ENCODE measurements at places on chromosomes 13 and 19.

DNA sequence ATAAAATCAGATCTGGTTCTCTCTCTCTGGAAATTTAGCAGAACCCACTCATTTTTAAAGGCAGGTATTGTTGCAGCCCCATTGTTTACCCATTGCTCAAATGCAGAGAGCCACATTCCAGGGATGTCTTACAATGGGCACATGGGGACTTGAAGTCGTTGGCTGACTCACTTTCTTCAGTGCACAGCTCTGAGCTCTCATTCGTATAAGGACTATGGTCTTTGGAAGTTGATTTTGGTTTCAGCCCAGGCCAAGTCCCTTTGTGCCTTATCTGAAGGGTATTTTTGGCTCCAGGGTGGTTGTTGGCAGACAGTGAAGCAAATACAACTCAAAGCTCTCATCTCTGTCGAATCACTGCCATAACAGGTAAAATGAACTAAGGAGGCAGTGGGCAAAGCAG, 47.3 kb upstream of the CLDN10 start:
- no peak for DNase-seq

DNA sequence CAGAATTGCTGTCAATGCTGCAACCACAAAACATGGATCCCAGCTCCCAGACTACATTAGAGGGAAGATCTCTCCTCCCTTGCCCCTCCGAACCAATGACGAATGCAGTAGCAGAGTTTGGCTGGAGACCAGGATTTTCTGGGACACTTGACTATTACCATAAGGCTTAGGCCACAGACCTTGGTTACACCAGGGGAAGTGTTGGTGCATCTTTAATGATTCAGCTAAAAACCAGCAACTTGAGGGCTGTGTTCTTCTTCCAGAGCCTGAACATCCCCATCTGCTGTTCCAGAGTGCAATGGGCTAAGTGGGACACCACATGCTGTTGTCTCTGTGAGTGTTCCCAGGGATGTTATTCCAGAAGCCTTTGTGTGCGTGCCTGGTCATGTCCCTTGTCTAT, 528.2 kb downstream of the LMO7 start:
- no peak for DNase-seq

- DNase-seq: no peak
These were observed 40.3 kb upstream of the ARHGEF7 start for GRCh38 chr13:111074826-111075225.

- no peak for DNase-seq
These were observed 3.2 kb downstream of the KRI1 start for GRCh38 chr19:10562609-10563008.

GRCh38 chr13:59710996-59711701, 452.6 kb downstream of the DIAPH3 start:
- DNase-seq: no peak

DNA sequence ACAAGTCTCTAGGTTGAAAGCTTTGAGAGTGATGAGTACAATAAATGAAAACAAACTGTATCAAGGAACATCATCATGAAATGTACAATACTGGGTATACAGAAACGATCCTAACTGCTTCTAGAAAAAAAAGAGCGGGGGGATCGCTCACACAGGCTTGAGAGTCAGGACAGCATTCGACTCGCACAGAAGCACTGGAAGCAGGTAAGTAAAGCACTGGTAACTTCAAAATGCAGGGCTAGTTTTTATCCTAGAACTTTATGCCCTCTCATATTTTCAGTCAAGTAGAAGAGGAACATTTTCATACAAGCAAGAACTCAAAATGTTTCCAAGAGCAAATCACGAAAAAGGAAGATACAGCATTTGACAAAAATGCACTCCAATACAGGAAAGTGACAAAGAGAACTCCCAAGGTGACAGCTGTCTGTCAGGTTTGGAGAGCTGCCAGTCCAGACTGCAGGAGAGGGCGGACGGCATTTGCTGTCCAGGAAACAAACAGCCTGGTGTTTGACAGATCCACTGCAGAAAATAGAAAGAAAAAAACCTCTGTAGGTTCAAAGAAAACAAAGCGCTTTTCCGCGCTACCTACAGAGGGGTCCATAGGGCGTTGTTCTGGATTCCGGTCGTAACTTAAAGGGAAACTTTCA, 58.2 kb upstream of the XPO4 start:
- DNase-seq: no peak

DNA sequence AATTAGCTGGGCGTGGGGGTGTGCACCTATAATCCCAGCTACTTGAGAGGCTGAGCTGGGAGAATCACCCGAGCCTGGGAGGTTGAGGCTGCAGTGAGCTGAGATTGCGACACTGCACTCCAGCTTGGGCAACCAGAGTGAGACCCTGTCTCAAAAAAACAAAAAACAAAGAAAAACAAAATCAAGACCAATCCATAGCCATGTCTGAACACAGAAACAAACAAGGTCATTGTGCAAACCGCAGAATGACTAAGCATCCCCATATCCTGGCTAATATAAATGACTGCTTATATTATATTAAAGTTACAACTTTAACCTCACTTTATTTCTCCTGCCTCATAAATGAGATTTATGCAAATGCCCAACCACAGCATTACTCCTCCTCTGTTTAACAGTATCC, 2.3 kb upstream of the LYPD3 start:
- peak; percentile 37 for DNase-seq

- no peak for DNase-seq
These were observed 97.7 kb downstream of the ANKRD10 start for GRCh38 chr13:110817143-110817542.

DNA sequence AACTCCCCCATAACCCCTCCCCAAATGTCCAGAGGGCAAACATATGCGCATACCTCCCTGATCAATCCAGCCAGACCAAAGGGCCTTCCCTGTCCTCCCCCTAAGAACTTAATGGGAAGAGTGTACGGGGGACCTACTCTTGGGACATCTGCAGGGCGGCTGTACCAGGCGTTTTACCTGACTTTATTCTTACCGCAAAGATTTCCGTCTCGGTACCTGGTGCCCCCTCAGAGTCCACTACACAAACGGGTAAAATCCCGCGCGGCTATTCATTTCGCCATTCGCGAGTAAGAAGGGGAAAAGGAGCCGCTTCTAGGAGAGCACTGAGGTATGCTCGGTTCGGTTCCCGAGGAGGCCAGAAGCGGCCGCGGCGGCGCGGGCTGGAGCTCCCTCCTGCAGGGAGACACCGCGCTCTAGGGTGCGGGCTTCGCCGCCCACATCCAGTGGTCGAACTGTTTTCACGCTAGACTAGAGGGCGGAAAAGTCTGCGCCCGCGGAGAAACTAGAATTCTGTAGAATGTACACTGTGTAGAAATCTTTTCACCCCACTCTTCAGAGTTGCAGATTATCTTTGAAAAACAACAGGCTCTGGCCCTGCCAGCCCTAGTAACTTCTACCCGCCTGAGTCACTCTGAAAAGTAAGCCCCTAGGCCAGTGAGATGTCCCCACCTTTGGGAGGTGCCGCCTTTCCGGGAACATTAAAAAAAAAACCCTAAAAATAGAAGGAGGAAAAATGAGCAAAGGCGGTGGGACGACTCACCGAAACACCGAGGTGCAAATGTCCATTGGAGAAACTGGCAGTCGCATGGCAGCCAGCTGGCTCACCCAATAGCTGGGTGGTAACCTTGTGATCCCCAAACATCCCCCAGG, 3.8 kb upstream of the TSHZ3 start:
- no peak for DNase-seq

GRCh38 chr13:45879666-45880065, 28.1 kb upstream of the SIAH3 start:
- no peak for DNase-seq

- DNase-seq: no peak
These were observed 95.5 kb upstream of the SERP2 start for GRCh38 chr13:44278166-44278565.

GRCh38 chr13:71871176-71871754, 4.3 kb upstream of the DACH1 start:
- no peak for DNase-seq

DNA sequence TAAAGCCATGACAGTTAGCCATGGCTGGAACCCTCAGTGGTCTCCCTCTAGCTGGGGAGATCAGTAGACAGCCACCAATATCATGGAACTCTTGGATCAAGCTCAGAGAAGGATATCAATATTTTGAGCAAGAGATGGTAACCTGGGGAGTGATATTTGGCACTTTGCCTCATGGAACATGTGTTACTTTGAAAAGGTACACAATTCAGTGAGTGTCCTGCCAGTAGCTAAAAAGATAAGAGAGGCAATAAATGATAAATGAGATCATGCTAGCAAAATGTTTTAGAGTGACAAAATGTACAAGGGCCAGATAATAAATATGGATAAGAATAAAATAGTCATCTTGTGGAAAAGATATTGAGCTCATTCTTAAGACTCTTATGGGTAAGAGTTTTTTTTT, 1618.7 kb downstream of the OLFM4 start:
- DNase-seq: no peak

DNA sequence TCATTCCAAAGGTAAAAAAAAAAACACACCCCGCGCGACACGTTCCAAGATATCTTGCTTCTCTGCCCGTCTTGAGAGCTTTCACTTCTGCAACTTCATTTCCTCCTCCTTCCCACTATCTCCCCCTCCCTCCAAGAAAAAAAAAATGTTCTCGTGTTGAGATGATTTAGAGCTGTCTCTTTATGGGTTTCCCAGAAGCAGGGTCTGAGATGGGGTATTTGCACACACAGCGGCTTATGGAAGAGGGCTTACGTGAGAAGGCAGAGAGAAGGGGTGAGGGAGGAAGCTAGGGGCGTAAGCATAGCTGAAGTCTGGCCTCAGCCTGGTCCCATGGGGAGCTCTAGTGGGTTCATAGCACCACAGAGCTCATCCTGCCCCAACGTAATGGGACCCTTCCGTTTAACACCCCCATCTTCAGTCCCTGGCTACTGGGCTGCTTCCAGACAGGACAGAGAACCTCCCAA, 31.3 kb upstream of the USE1 start:
- no peak for DNase-seq

- no peak for DNase-seq
These were observed 21.1 kb upstream of the PLEKHF1 start for GRCh38 chr19:29644210-29644609.

DNA sequence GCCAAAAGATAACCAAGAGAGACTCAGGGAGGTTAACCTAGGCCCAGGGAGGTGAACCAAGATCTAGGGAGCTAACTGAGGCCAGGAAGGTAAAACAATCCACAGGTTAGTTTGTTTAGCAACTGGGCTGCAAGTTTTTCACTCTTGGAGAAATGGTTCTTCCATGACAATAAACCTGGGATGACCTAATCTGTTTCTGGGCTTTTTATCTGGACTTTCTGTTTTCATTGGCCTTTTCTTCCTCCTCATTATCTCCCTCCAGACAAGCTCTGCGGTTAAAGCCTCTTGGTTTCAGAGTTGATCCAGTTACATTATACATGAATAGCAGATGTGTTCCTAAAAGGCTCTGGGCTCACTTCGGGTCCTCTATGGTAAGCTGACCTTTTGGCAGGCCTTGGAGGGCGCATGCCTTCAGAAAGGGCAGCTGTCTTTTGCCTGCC, 44.2 kb downstream of the PCDH8 start:
- peak; percentile 27 for DNase-seq

GRCh38 chr13:59343993-59344822, 819.5 kb downstream of the DIAPH3 start:
- DNase-seq: no peak

GRCh38 chr13:50645092-50645491, 198.4 kb downstream of the DLEU7 start:
- DNase-seq: peak; percentile 86

- no peak for DNase-seq
These were observed 9.8 kb upstream of the SIGLEC10 start for GRCh38 chr19:51427201-51427600.

- no peak for DNase-seq
These were observed 2.7 kb downstream of the TPP2 start for GRCh38 chr13:102599426-102600012.

- DNase-seq: peak; percentile 64
These were observed 291.4 kb downstream of the IRS2 start for GRCh38 chr13:109494925-109495369.

DNA sequence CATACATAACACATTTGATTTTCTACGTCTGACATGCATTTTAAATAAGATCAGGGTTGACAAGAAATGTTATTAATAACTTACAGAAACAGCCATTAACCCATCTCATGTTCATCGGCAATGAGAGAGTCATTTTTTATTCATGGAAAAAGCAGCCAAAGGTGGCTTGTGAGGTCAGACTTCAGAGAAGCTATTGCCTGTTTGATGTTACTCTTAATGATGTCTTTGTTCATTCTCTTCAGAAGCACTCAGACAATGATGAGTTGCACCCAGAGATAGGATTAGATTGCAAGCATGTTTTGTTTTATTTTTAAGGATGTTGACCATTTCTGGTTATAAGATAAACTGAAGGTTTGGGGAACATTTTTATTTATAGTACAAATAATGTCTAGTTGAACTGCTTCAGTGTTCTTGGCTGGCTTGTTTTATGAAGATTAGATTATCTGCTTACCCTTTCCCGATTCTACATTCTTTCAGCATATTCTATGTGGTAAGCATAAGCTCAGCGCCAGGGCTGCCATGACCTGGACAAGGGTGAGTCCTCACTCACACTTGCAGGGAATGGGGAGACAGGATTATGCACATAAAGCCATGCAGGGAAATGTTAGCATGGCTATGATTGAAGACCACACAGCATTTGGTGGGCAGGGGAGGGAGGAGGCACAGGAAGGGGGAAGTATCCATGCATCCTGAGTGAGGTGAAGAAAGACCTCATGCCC, 288.1 kb downstream of the MTUS2 start:
- DNase-seq: no peak

DNA sequence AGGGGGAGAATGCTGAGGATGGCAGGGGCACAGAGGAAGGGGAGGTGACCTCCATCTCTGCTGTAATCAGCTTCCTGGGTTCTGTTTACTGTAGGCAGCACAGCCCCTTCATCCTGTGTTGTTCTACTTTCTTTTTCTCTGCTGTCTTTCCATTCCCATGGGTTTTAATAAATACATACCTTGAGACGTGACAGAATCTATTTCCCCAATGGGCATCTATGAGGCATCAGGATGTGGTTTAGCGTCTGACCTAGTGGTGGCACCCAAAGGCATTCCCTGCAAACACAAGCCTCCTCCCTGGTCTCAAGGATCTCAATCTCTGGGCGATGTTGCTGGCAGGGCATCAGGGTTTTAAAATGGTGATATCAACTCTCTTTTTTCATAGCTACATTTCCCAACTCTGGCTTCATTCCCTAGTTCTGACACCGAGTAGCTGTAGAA, 60.8 kb downstream of the ALOX5AP start:
- DNase-seq: peak; percentile 43

- no peak for DNase-seq
These were observed 13.5 kb downstream of the ERVV-2 start for GRCh38 chr19:53057904-53058580.

All from brain microvascular endothelial cell (primary cell).